ENCODE measurements at places on chromosomes 12 and 14.

- DNase-seq: no peak
Observed at GRCh38 chr14:42628602-42629001, 1021.9 kb downstream of the LRFN5 start.

- DNase-seq: no peak
Observed at GRCh38 chr14:99587460-99588278, 16.3 kb downstream of the CCDC85C start.

DNA sequence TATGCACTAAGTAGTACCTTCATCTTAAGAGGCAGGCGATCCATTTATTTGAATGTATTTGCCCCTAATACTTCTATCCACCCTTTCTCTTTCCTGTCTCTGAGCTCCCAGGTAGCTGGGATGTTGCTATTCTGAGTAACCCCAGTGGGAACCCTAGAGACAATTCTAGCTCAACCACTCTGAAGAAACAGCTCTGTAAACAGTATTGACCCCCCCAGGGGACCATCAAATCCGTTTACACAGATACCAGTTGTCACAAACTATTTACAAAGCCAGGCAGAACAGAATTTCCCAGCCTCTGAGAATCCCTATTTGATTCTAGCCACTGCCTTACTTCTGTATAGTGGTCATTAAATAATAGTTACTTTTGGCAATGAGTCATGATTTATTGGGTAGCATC is 64.9 kb downstream of the MIPOL1 start:
- no peak for DNase-seq

GRCh38 chr12:126019385-126019784 is 954.1 kb downstream of the AACS start:
- DNase-seq: no peak

GRCh38 chr14:71932229-71932981 is at the start of gene RGS6:
TSS of gene RGS6 (plus strand) at chr14:71932429.
- DNase-seq: no peak

DNA sequence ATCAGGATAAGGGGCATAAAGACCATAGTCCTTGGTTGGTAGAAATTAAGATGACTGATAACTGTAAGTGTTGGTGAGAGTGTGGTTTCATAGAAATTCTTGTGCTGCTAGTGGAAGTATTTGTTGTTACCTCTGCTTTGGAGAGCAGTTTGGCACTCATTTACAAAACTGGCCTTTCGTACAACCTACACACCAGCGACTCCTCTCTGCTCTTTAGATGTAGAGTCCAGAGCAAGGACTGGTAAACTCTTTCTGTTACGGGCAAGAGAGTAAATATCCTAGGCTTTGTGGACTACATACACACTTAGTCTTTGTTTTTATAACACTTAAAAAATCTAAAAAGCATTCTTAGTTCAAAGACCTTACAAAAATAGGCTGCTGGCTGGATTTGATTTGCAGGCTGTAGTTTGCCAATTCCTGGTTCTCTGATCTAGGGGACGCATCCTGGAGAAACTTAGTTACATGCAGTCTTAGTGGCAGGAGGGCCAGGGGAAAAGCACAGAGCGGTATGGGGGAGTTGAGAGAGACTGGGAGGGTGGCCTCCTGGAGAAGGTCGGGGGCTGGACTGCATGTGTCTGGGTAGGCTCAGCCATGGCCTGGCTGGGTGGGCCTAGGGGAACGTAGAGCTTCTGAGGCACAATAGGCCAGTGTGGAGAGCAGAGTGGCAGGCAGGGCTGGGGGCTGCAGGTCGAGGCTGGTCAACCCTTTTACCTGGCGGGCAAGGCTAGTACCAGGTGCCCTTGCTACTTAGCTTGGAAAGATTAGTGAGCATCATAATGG is 55.3 kb upstream of the AMN start:
- no peak for DNase-seq

- no peak for DNase-seq
Observed at GRCh38 chr14:54909817-54910558, 7.4 kb upstream of the GCH1 start.

DNA sequence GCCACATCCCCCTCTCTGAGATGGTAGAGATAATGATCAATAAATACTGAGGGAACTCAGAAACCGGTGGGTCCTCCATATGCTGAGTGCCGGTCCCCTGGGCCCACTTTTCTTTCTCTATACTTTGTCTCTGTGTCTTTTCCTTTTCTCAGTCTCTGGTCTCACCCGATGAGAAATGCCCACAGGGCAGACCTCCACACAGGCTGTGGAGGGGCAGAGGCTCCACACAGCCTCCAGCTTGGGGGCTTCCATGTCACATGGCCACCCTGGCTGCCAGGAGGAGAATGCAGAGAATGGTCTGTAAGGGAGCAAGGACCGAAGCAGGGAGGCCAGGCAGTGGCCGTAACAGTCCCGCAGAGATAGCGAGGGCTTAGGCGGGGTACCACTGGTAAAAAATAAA is 105.9 kb downstream of the NTF3 start:
- DNase-seq: no peak

DNA sequence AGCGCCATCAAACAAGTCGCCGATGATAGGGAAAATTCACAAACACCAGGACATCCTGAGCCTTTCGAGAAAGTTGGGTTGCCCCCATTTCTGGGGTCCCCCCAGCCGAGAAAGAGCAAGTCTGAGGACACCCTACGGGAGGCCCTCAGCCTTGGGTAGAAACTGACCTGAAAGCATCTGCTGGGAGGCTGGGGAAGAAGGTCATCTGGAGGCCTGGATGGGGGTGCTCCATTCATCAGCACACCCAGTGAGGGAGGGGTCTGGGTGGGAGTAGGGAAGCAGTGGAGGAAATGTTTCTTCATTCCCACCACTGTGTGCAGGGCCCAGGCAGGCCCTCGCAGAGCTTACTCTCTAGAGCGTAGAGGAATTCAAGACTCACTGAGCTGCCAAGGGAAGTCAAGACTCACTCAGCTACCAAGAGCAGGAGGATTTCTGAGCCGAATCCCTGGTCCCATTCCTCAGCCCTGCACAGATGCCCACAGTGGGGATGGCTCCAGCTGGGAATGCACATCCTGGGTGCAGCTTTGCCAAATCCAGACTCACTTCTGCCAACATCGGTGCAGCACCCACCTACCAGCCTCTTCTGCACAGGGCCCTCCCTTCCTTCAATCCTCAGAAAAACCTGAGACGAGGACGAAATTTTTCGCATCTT is 38.1 kb downstream of the DIO3 start:
- DNase-seq: no peak

DNA sequence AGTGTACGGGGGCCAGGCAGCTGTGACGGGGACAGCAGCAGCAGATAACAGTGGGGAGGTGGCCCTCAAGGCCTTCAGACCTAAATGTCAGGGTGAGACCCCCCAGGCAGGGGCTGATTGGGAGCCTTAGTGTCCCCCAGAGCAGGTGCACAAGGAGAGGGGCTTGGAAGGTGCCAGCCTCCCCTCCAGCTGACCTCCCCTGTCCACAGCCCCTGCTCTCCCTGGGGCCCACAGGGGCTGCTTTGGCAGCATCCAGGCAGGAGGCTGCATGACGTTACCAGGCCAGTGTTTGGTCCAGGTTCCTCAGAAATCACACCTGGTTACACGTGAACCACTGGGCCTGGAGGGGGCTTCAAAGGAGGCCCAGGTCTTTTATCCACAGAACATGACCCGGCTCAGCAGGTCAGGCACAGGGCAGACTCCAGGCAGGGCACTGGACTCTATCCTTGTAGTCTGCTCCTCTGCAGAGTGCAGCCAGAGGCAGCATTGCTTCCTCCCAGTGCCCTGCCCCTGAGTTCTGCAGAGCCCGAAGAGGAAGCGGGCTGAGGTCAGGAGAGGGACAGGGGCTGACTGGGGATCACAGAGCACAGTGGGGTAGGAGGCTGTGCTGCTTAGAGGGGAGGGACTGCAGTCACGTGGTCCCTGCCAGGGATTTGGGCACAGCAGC is 2.6 kb upstream of the TRMT61A start:
- no peak for DNase-seq

DNA sequence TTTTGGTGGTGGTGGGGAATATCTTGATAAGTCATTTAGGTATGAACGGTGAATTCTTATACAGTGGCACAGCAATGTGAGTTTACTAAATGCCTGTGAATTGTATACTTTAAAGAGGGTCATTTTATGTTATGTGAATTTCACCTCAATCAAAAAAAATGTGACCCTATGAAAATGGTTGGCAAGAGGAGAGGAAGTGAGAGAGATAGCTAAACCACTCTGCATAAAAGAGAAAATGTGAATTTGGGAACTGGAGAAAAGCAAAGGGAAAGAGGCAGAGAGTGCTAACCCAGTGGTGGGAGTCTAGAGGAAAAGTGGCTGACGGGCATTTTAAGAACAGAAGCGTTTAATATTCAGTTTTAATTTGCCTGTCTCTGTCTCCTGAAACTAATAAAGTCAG is 93.8 kb downstream of the SLC38A6 start:
- DNase-seq: no peak

GRCh38 chr12:10562306-10562933 is 51.0 kb downstream of the MAGOHB start:
- no peak for DNase-seq

- DNase-seq: no peak
Observed at GRCh38 chr12:114779186-114779585, 95.2 kb upstream of the TBX3 start.

- no peak for DNase-seq
Observed at GRCh38 chr14:90815822-90816662, at the start of gene TTC7B. TSS of gene TTC7B (minus strand) at chr14:90816430. CDS start at chr14:90816295, 135 bp downstream.

- DNase-seq: no peak
Observed at GRCh38 chr12:14962153-14962539, 745 bp upstream of the ARHGDIB start.

GRCh38 chr14:104788161-104788818 is 7.3 kb downstream of the AKT1 start:
- no peak for DNase-seq

DNA sequence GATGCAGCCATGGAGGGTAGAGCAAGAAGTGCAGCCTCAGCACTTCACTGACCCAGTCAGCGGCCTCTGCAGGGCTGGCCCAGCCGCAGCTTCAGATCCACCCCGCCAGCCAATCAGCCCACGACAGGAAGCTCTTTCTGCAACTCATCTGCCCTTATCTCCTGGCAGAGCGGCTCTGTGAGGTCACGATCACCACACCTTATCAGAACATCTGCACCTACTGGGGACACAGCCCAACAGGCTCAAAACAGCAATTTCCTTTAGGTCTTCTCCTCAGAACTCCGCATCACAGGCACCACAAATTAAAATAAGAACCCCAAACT is 287.3 kb downstream of the BCL11B start:
- peak; percentile 18 for DNase-seq

DNA sequence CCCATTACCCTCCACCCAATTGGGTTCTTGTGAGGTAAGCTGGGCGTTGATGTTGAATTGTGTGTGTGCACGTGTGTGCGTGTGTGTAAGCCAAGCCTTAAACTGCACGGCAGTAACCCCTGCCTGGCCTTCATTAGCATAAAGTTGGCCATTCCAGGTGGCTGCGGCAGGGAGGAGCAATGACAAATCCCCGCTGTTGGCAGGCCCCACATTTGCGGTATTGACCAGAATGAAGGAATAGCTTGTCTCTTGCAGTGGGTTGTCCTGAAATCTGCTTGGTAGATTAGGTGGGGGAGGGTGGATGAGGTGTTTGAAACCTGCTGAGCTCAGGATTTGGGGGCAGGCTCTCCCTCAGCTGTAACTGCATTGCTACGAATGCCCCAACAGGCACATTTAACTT is 7.3 kb downstream of the VSX2 start:
- no peak for DNase-seq

GRCh38 chr12:32551058-32551457 is 128.0 kb upstream of the DNM1L start:
- DNase-seq: no peak

- DNase-seq: no peak
Observed at GRCh38 chr14:56124327-56124726, 6.1 kb downstream of the PELI2 start.

- DNase-seq: peak; percentile 34
Observed at GRCh38 chr12:69070319-69071090, 137.5 kb upstream of the CPM start.

GRCh38 chr12:84016956-84017355 is 895.6 kb downstream of the SLC6A15 start:
- DNase-seq: no peak

GRCh38 chr14:32341947-32342846 is 13.1 kb downstream of the AKAP6 start:
- no peak for DNase-seq

- DNase-seq: no peak
Observed at GRCh38 chr12:127381043-127381668, 885.8 kb upstream of the TMEM132C start.

DNA sequence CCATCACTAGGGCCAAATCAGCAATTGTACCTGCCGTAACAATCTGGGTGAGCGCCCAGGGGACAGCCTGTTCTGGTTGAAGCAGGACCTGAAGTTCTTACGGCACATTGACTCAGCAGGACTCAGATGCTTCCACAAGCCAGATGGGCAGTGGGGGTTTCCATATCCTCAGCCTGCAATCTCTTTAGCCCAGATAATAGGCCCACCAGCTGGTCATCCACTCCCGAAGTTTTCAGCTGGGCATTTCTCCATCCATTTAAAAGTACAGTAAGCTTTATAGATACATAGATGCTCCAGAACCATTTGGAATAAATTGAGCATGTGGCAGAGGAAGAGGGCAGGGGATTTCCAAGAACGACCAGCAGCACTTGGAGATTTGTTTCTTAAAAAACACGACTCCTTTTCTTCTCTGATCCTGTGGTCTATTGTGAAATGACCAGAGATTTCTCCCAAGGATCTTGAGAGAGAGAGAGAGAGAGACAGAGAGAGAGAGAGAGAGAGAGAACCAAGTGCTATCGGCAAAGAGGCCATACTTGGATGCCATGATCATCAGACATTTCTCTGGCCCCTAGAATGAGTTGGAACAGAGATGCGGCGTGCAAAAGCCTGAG is 74.8 kb upstream of the PLXNC1 start:
- no peak for DNase-seq

- no peak for DNase-seq
Observed at GRCh38 chr14:32694795-32695449, 243.8 kb upstream of the NPAS3 start.

DNA sequence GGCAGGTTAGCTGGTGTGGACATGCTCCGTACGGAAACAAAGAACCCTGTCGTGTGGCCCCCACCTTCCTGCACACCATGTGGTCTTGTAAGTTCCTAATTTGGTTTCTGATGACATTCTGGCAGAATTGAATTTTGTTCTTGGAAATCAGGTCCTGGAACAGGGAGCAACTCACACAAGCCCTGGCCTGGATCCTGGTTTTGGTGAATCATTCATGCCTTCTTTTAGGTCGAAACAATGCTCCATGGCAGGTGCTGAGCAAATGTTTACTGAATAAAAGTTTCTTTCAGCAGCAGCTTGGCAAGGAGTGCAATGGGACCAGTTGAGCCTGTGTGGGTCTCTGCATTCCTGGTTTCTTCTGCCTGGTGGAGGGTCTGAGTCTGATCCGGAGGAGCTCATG is 978.4 kb downstream of the BCL11B start:
- no peak for DNase-seq

- DNase-seq: no peak
Observed at GRCh38 chr14:80213602-80214001, 2.3 kb upstream of the DIO2 start.

- no peak for DNase-seq
Observed at GRCh38 chr14:54735424-54735823, 167.2 kb downstream of the GCH1 start.

GRCh38 chr14:61875483-61875882 is 113.3 kb downstream of the SNAPC1 start:
- DNase-seq: no peak

GRCh38 chr14:65229748-65230728 is 127.7 kb upstream of the MAX start:
- DNase-seq: no peak

GRCh38 chr14:87756661-87757060 is 236.3 kb downstream of the GALC start:
- no peak for DNase-seq

Measured in stimulated activated CD4-positive, alpha-beta T cell treated with anti-CD3 and anti-CD28 coated beads, Interleukin-1b, Interleukin-23, amount 100 ng/mL, for 24 hours (primary cell).